ENCODE measurements at places on chromosomes 3 and 15.

DNA sequence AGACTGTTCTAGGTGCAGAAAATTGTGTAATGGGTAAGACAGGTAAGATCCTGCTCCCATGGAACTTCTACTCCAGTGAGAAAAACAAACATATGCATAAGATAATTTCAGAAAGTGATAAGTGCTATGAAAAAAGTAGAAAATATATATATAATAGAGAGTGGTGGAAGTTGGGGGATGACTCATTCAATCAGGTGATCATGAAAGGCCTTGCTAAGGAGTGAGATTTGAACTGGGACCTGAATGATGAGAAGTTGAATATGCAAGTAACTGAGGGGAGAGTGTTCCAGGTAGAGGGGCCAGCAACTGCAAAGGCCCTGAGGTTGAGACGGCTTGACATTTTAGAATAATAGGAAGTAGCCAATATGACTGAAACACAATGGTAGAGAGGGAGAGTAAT is 92.3 kb upstream of the TNIK start:
- ATAC-seq = no peak

GRCh38 chr15:80920271-80920699 is 69.3 kb downstream of the MESD start:
- peak; percentile 60 for ATAC-seq

- ATAC-seq = no peak
These were observed 553.7 kb downstream of the PDCD6IP start for GRCh38 chr3:34351882-34352777.

DNA sequence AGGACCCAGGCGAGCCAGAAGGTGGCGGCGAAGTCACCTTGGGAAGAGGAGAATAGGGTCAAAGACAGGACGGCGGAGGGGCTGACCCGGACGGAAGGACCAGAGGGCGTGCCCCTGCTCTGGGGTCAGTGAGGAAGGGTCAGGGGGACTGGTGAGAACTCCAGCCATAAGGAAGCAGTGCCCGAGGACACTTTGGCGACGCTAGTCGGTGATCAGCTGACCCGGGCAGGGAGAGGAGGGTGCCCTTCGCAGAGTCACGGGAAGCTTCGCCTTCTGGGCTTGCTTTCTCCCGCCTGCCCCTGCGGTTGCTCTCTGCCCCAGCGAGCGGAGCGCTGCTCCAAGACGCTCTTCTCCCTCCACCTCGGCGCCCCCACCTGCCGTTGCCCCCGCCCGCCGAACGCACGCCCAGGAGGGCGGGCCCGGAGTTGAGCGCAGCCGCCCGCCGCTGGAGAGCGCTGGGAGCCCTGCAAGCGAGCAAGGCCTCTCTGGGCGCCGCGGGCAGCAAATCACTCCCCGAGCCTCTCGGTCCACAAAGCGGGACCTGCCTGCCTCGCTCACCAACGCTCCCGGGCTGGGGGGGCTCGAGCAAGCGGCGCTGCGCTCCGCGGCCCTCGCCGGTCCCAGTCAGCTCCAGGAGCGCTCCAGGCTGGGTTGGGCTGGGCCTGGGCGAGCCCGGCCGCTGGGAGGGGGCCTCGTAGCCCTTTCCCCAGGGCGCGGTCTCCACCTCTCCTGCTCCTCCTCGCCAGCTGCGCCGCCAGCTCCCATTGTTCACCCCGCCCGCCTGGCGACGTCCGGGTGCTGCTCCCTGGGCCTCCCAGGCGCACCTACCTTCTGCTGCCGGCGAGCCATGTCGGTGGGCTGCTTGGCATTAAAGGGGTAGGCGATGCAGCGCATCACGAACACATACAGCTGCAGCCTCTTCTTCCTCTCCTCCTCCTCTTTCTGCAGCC is 1.2 kb downstream of the CADPS start:
- no peak for ATAC-seq

- ATAC-seq = no peak
These were observed 32.9 kb downstream of the PIK3CB start for GRCh38 chr3:138801792-138802191.

- ATAC-seq = no peak
These were observed 139.8 kb downstream of the BBX start for GRCh38 chr3:107662586-107662985.

Data from activated T-helper 17 cell treated with anti-CD3 and anti-CD28 coated beads, Interleukin-2, amount 50 U/mL, for 72 hours (primary cell).